Activated T-helper 17 cell treated with anti-CD3 and anti-CD28 coated beads, Interleukin-2, amount 50 U/mL, for 72 hours (primary cell): ENCODE measurements at places on chromosomes 5 and 9.

- no peak for ATAC-seq
Measured at GRCh38 chr9:35085078-35085477, 5.3 kb upstream of the FANCG start.

- no peak for ATAC-seq
Measured at GRCh38 chr5:169272731-169273427, 28.1 kb downstream of the SLIT3 start.

- no peak for ATAC-seq
Measured at GRCh38 chr5:53063791-53064190, 45.8 kb downstream of the MOCS2 start.

DNA sequence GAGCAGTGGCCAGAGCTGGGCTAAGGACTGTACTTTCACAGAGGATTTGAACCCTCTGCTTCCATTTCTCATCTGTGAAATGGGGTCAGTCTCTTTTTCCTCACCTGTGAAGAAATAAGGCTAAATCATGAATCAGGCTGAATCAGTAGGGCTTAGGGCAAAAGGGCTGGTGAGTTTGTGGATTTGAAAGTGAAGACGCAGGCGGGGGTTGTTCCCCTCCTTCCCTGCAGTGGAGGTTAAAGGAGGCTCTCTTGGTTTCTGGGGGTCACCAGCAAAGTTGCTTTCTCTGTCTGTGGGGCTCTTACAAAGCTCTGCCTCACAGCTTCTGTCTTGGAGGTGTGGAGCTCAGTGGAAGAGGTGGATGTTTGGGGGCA is 17.6 kb upstream of the NDST1 start:
- ATAC-seq: no peak

- peak; percentile 39 for ATAC-seq
Measured at GRCh38 chr9:136225366-136225747, 20.3 kb downstream of the QSOX2 start.

GRCh38 chr9:68683433-68683832 is 21.6 kb upstream of the PIP5K1B start:
- no peak for ATAC-seq

DNA sequence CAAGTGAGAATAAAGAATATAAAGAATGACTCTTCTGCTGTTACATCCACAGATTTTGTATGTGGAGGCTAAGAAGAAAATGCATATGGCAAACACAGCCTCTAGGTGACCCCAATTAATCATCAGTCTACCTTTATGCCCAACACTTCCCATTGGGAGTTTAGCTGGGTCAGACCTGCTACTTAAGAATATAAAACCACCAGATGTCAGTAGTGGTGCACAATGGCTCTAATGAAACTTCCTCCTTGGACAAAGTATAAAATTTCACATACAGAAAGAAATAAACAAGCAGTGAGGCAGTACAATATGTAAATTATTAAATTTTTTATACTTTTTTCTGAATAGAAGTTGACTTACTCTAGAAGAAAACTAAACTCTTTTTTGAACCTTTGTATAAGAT is 539.9 kb downstream of the BRINP1 start:
- ATAC-seq: no peak

- ATAC-seq: peak; percentile 99
Measured at GRCh38 chr5:34923694-34924461, 5.5 kb upstream of the DNAJC21 start.

GRCh38 chr5:89972901-89973300 is 436.7 kb downstream of the CETN3 start:
- no peak for ATAC-seq

DNA sequence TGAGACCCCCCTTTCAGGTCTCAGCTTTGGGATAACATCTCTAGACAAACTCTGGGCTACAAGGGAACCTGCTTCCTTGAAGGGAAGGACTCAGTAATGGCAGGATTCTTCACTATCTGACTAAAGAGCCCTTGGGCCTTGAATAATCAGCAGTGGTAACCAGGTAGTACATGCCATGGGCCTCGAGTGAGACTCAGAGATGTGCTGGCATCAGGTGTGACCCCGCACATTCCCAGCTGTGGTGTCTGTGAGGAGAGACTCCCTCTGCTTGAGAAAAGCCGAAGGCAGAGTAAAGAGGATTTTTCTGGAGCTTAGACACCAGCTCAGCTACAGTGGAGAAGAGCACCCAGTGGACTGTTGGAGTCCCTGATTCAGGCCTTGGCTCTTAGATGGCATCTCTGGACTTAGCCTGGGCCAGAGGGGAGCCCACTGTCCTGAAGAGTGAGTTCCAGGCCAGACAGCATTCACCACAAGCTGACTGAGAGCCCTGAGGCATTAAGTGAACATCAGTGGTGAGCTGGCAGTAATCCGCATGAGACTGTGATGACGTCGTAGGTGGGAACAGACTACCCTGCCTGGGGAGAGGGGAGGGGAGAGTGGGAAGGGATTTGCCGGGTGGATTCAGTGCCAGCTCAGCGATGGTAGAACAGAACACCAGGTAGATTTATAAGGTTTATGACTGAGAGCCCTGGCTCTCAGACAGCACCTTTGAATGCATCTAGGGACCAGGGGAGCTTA is 5.3 kb upstream of the ZNF782 start:
- ATAC-seq: no peak

DNA sequence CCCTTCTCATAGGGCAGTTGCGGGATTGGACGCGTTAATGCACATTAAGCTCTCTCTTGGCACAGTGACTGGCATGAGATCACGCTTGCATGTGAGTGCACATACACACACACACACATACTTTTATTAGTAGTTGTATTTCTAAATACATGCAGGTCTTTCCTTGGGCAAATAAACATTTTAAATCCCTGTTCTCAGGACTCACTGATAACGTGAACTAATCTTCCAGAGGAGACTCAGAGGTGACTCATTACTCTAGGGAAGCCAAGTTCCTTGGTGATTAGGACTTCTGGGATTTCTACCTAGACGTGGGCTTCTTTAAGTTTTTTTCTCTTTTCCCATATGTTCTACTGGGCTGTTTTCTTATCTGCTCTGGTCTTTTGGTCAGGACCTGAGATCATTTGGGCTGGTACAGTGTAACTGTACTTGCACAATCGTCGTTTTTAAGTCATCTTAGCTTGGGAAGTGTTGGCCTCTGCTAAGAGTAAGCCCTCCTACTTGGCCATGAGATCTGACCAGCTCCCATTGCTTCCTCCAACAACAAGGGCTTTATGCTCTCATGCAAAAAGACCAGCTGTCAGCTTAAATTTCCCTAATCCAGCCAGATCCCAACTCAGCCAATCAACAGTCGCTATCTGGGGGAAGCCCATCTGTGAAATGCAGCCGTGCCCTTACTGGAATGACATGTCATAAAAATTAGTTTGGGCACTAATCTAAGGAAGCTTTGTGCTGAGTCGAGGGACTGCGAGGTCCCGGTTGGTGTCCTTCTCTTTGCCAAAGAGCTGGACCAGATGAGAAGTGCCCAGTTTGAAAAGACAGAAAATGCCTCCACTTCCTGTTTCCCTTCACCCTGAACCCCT is 176.4 kb upstream of the ANKRD55 start:
- no peak for ATAC-seq

DNA sequence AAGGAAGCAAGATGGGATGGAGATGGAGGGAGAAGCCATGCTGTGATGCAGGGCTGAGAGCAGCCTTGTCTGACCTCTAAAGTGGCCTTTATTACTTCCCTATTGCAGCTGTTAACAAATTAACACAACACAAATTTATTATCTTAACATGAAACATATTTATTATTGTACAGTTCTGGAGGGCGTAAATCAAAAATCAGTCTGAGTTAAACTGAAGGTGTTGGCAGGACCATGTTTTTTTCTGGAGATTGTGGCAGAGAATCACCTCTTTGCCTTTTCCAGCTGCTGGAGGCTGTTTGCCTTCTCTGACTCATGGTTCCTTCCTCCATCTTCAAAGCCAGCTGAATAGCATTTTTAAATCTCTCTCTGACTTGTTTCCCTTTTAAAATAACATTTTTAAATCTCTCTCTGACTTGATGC is 7.2 kb upstream of the MCC start:
- ATAC-seq: no peak

GRCh38 chr5:154367101-154367500 is 78.7 kb upstream of the SAP30L start:
- peak; percentile 82 for ATAC-seq

DNA sequence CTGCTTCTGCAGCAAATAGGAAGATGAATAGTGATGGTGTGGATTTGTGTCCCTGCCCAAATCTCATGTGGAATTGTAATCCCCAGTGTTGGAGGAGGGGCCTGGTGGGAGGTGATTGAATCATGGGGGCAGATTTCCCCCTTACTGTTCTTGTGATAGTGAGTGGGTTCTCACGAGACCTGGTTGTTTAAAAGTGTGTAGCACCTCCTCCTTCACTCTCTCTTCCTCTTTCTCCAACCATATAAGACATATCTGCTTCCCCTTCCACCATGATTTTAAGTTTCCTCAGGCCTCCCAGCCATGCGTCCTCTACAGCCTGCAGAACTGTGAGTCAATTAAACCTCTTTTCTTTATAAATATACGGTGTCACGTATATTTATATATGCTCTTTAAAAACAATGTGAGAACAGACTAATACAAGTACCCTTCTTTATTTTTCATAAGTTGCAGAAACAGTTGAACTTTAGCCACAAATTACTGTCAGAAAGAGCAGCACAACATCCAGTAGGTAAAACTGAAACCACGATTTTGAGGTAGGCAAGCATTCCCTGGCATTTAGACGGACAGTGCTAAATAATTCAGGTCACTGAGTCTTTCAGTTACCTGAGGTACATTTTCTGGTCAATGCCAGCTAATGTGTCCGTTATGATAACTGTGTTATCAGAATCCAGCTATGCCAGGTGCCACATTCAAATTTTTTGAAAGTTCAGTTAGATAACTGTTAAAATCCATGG is 79.3 kb upstream of the SPEF2 start:
- ATAC-seq: no peak

GRCh38 chr9:134551176-134551575 is 90.4 kb upstream of the COL5A1 start:
- no peak for ATAC-seq

GRCh38 chr9:6955251-6955921 is 197.6 kb downstream of the KDM4C start:
- peak; percentile 73 for ATAC-seq

DNA sequence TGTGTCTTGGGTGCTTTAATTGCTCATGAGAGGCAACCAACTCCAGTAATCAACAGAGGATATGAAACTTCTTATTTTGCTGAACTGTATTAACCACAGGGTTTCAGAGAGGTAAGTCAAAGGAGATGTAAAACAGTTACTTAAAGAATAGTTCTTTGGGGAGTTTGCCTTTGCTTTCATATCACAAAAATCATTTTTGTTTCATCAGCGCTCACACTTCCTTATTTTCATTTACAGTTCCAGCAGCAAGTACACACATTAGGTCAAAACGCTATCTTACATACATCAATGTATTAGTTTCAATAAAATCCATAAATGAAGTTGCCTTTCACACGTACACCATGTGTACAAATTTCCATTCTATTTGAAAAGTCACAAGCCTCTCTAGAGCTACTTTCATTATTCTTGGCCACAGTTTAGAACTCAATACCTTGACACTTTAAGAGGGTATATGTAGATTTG is 50.1 kb downstream of the ST8SIA4 start:
- ATAC-seq: peak; percentile 92

DNA sequence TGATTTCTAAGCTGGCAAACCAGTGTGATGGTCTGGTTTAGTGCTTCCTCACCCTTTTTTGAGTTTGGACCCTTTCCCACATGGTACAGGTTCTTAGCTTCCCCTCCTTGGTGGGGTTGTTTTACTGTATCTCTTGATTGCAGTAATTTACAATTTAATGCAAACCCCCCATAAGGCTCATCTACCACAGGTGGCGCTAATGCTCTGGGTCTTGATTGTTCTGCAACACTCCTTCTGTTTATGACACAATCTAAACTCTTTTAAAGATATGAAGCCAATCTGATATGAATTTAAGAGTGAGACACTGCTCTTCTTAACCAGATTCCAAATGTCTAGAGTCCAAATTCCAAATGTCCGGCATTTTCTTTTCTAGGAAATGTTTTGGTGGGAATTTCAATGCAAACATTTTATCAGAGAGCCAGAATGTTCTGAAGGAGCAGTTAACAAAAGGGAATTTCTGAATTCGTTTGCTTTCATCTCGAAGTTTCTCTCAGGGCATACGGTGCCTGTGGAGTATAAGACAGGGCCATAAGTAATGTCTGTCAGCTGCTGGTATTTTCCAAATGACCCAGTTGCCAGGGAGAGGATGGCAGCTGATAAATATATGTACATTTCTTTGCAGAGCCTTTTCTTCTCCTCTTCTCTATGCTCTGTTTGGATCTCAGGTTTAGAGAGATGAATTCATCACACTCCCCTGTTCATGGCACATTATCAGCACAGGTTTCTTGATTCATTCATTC is 246.8 kb downstream of the ARHGAP26 start:
- ATAC-seq: peak; percentile 46

DNA sequence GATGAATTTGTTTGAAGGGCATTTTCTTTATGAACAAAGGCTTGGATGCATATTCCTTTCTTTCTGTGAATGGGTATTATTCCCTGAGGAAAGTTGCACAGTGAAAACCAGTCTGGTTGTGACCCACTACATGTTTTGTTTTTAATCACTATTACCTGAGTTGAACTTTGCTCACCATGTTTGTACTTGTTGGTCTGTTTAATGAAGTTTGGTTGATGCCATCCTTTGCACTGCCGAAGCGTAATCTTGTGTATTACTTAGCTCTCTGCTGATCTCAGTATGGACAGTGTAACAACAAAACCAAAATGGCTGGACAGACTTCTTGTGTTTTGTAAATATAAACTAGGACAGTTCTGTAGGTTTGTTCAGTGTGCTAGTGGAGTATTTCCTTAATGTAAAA is 38.1 kb downstream of the UGCG start:
- no peak for ATAC-seq

DNA sequence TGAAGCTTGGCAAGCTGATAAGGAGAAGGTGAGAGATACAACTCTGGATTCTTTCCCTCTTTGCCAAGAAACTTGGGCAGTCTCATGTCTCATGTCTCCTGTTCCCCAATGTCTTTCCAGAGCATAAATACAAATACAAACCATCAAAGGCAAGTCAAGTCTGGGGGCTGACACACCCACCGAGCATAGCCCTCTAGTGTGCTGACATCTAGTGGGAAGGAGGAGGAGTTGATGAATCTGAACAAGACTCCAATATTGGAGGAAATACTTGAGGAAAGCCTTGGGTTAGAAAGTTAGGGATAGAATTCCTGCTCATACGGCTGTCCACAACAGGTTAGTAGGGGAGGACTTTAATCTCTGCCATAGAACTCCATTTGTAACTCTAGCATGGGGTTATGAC is 8.6 kb downstream of the MLANA start:
- no peak for ATAC-seq

GRCh38 chr9:101138509-101138908 is 110.0 kb downstream of the PLPPR1 start:
- ATAC-seq: no peak

DNA sequence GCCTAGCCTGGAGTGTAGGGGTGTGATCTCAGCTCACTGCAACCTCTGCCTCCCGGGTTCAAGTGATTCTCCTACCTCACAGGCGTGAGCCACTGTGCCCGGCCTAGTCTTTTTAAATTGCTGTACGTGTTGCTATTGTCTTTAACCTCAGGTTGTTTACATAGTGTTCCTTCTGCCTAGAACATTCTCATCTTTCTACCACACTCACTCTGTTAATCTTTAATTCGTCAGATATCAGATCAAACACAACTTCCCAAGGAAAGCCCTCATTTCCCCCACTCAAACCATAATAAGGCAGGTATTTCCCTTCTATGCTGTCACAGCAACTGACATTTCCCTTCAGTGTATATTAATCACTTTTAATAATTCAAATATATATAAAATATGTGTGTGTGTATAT is 1310.0 kb upstream of the C9orf72 start:
- no peak for ATAC-seq
